ENCODE measurements at places on chromosomes 3 and 15. TPM values are rescaled to one million over a fixed set of nuclear protein-coding genes. Genes with fewer than 3 reads are reported as not detected.

BFSP2 gene
- total RNA-seq = not detected

- H3K27me3 ChIP-seq = no peaks in the 10 kb centered on the region
- H3K4me1 ChIP-seq = no peaks in the 10 kb centered on the region
- H3K4me3 ChIP-seq = peak overlapping the region; percentile 80
- H3K27ac ChIP-seq = no peak overlapping the region
- DNase-seq = no peak
These were observed 1.3 kb downstream of the NOP10 start for GRCh38 chr15:34341381-34342212.

DNA sequence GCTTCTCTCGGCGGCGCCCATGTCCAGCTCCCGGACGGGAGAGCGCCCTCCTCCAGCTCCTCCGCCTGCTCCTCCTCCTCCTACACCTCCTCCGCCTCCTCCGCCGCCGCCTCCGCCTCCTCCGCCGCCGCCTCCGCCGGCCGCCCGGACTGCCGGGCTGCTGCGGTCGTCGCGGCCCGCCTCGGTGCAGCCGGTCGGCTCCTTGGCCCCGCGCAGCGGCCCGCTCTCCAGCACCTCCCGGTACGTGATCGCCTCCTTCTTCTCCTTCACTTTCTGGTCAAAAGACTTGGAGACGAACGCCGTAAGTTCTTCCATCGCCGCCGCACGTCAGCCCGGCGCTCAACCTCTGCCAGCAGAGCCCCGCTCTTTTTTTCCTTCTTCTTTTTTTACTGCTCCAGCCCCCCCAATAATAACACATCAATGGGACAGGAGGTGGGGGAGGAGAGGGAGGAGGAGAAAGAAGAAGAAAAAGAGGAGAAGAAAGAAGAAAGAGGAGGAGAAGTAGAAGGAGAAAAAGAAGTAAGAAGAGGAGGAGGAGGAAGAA lies 438 bp downstream of the SHOX2 start:
- peak overlapping the region; percentile 61 for H3K27ac ChIP-seq
- H3K4me1 ChIP-seq = no peaks in the 10 kb centered on the region
- no peak for DNase-seq
- no peaks in the 10 kb centered on the region for H3K36me3 ChIP-seq
- H3K27me3 ChIP-seq = peaks cover 78% of the 10 kb centered on the region

LINGO1 gene
- total RNA-seq = 1.2 TPM

DNA sequence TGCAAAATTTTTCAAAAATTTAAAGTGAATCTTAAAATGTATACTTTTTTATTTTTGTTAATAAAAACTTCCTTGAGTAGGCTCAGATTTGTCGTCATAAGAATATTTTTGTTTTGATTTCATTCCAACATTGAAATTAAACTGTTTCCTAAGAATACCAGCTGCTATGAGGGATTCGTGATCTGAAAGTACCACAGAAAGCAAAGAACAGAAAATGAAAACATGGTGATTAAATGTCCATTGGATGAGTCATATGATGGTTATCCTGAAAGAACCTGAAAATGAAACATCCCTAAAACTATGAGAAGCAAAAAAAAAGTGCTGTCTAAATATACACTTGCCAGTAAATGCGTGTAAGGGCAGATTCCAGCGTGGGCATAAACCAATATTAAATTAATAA lies 143.8 kb downstream of the GMNC start:
- no peaks in the 10 kb centered on the region for H3K36me3 ChIP-seq
- H3K4me3 ChIP-seq = no peak overlapping the region
- H3K4me1 ChIP-seq = no peaks in the 10 kb centered on the region
- H3K27me3 ChIP-seq = no peaks in the 10 kb centered on the region
- DNase-seq = no peak

- DNase-seq = no peak
- H3K27me3 ChIP-seq = no peaks in the 10 kb centered on the region
- no peaks in the 10 kb centered on the region for H3K4me1 ChIP-seq
- H3K36me3 ChIP-seq = no peaks in the 10 kb centered on the region
These were observed 5.4 kb upstream of the SEC11A start for GRCh38 chr15:84721371-84721770.

DNA sequence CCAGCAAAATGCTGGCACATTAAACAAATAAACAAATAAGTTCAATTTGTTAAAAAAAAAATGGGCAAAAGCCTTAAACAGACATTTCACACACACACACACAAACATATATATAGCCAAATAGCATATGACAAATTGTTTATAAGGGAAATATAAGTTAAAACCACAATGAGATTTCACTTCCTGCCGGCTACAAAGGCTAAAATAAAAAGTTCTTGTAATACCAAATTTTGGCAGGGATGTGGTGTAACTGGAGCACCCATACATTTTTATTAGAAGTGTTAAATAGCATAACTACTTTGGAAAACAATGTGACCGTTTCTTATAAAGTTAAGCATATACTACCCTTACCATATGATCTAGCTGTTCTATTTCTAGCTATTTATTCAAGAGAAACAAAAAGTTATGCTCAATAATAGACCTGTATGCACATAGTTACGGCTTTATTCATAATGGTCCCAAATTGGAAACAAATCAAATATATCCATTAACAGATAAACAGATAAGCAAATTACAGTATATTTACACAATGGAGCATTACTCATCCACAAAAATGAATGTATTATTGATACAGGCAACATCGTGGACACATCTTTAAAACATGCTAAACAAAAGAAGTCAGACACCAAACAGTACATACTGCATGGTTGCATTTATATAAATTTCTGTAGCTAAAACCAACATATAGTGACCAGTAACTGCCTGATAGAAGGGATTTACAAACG lies 93.9 kb downstream of the EOMES start:
- no peaks in the 10 kb centered on the region for H3K36me3 ChIP-seq
- H3K27ac ChIP-seq = no peak overlapping the region
- H3K27me3 ChIP-seq = no peaks in the 10 kb centered on the region
- no peaks in the 10 kb centered on the region for H3K4me1 ChIP-seq
- no peak for DNase-seq

GRCh38 chr15:100463515-100463914 lies 65.2 kb downstream of the CERS3 start:
- no peak overlapping the region for H3K4me3 ChIP-seq
- no peak overlapping the region for H3K27ac ChIP-seq
- no peaks in the 10 kb centered on the region for H3K36me3 ChIP-seq
- H3K4me1 ChIP-seq = no peaks in the 10 kb centered on the region
- peak; percentile 25 for DNase-seq

DNA sequence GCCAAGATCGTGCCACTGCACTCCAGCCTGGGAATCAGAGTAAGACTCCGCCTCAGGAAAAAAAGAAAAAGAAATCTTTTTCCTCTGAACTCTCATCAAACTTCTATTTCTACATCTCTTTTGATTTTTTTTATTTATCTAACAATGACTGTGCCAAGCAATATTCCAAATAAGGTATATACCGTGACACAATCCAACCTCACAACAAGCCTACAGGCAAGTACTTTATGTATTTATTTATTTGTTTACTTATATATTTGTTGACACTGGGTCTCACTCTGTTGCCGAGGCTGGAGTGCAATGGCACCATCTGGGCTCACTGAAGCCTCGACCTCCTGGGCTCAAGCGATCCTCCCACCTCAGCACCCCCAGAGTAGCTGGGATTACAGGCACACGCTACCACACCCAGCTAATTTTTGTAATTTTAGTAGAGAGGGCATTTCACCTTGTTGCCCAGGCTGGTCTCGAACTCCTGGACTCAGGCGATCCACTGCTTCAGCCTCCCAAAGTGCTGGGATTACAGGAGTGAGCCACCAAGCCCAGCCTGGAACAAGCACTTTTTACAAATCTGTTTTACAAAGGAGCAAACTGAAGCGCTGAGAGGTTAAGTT lies 94.9 kb upstream of the CHD2 start:
- peaks cover 13% of the 10 kb centered on the region for H3K4me1 ChIP-seq
- H3K36me3 ChIP-seq = no peaks in the 10 kb centered on the region
- peak overlapping the region; percentile 94 for H3K27ac ChIP-seq

GRCh38 chr15:84750583-84751092 lies 2.2 kb downstream of the ZNF592 start:
- no peaks in the 10 kb centered on the region for H3K27me3 ChIP-seq
- peaks cover 3% of the 10 kb centered on the region for H3K4me1 ChIP-seq
- peak overlapping the region; percentile 56 for H3K27ac ChIP-seq
- peak overlapping the region; percentile 37 for H3K4me3 ChIP-seq
- no peaks in the 10 kb centered on the region for H3K36me3 ChIP-seq

TERC gene
- 125 TPM for total RNA-seq

DNA sequence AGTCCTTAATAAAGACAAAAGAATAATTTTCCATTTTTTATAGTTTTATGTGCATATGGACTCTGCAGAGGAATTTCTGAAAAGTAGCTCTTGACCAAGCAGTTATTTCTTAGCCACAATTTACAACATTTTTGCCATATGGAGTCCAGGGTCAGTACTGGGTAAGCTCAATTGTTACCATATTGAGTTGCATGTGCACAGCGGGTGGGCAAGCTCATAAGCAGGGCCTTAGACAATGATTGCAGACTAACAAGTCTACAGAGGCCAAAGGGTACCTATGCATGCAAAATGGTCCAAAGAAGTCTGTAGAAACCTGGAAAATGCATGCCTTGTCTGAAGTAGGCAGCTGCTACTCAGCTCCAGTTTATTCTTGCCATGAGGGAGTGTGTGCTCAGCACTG lies 19.0 kb upstream of the ARHGEF26 start:
- H3K4me1 ChIP-seq = no peaks in the 10 kb centered on the region
- H3K27ac ChIP-seq = no peak overlapping the region
- DNase-seq = no peak
- H3K4me3 ChIP-seq = no peak overlapping the region
- no peaks in the 10 kb centered on the region for H3K27me3 ChIP-seq

- H3K4me1 ChIP-seq = no peaks in the 10 kb centered on the region
- no peak overlapping the region for H3K27ac ChIP-seq
- no peak overlapping the region for H3K4me3 ChIP-seq
- H3K27me3 ChIP-seq = no peaks in the 10 kb centered on the region
These were observed 265.0 kb downstream of the IL20RB start for GRCh38 chr3:137222736-137223225.

GRCh38 chr15:46892621-46893160 lies 824.6 kb upstream of the SEMA6D start:
- no peak for DNase-seq
- no peak overlapping the region for H3K27ac ChIP-seq
- H3K4me3 ChIP-seq = no peak overlapping the region
- no peaks in the 10 kb centered on the region for H3K36me3 ChIP-seq
- H3K27me3 ChIP-seq = no peaks in the 10 kb centered on the region
- H3K4me1 ChIP-seq = no peaks in the 10 kb centered on the region

GRCh38 chr15:41788262-41788661 lies 14.0 kb downstream of the MAPKBP1 start:
- H3K27ac ChIP-seq = peak overlapping the region; percentile 82
- no peaks in the 10 kb centered on the region for H3K27me3 ChIP-seq
- H3K4me3 ChIP-seq = no peak overlapping the region
- DNase-seq = no peak

DNA sequence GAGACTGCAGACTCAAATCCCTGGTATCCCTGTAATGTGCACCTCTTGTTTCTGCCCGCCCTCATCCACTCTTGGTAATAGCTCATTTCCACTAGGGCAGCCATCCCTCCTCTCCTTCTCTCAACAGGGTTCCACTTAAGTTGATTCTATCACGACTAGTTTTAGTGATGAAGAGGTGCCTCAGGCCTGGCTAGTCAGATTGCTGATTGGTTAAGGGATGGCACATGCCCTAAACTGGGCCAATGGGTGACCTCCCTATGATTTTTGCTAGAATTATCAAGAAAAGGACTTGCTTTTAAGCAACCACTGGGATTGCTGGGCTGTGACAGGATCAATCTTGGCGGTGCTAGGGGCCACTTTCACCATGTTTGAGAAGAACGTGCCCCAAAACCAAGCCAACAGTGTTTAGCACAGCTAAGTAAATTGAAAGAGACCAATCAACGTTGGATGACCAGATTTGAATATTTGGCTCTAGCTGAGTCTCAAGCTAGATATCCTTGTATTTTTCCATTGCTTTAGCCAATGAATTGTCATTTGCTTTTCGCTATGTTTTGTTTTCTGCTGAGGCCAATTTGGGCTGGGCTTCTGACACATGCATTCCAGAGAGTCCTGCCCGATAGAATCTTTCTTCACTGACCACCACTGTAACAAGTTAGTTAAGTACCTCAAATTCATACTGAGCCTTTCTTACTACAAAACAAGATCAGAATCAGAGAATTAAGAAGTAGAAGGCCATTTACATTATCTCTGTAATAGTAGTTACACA lies 131.0 kb downstream of the PDZRN3 start:
- no peaks in the 10 kb centered on the region for H3K4me1 ChIP-seq
- no peaks in the 10 kb centered on the region for H3K27me3 ChIP-seq
- DNase-seq = no peak
- H3K27ac ChIP-seq = no peak overlapping the region
- no peaks in the 10 kb centered on the region for H3K36me3 ChIP-seq

- no peaks in the 10 kb centered on the region for H3K27me3 ChIP-seq
- H3K27ac ChIP-seq = no peak overlapping the region
- no peak for DNase-seq
- H3K4me3 ChIP-seq = no peak overlapping the region
- no peaks in the 10 kb centered on the region for H3K4me1 ChIP-seq
These were observed 6.4 kb downstream of the TMIE start for GRCh38 chr3:46707601-46708011.

GOLGA6D gene
- not detected for total RNA-seq

DNA sequence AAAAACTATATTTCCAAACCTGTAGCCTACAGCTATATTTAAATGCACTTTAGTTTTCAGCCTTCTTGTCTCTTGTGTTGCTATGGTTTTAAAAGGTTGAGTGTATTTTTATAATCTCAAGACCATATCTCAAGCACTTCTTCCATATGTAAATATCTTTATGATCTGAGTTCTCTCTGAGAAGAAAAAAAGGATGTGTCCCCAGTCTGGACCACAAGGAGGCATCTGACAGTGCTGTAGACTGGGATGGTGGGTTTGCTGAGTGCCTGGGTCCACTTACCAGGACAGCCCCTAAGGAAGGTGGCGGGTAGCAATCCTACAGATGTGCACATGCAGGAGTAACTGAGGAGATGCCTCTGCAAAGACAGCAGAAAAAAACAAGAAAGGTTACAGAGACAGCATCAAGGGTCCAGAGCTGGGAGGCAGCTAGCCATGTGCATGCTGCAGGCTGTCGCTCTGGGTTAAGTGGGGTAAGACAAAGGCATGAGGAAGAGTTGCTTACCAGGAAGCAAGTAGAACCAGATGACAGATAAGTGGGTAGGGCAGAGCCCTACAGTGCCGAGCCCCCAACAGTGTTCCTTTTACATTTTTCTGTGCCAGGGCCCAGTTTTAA lies 70.6 kb upstream of the SNRK start:
- H3K27me3 ChIP-seq = no peaks in the 10 kb centered on the region
- no peaks in the 10 kb centered on the region for H3K36me3 ChIP-seq
- no peak overlapping the region for H3K27ac ChIP-seq
- DNase-seq = no peak
- H3K4me3 ChIP-seq = no peak overlapping the region

CEP19 gene
- 2.6 TPM for total RNA-seq

- H3K27me3 ChIP-seq = no peaks in the 10 kb centered on the region
- no peaks in the 10 kb centered on the region for H3K4me1 ChIP-seq
- no peak overlapping the region for H3K27ac ChIP-seq
- no peak for DNase-seq
- H3K36me3 ChIP-seq = no peaks in the 10 kb centered on the region
- H3K4me3 ChIP-seq = no peak overlapping the region
These were observed 31.9 kb upstream of the ATP13A3 start for GRCh38 chr3:194518652-194519051.
